ENCODE measurements at places on chromosomes 4 and X.

GRCh38 chr4:142434519-142435224 lies 411.4 kb downstream of the INPP4B start:
- H3K4me1 ChIP-seq = peaks cover 4% of the 10 kb centered on the region
- H3K27ac ChIP-seq = no peak overlapping the region
- no peak for DNase-seq
- H3K4me3 ChIP-seq = no peak overlapping the region
- no peaks in the 10 kb centered on the region for H3K36me3 ChIP-seq
- no peaks in the 10 kb centered on the region for H3K27me3 ChIP-seq

DNA sequence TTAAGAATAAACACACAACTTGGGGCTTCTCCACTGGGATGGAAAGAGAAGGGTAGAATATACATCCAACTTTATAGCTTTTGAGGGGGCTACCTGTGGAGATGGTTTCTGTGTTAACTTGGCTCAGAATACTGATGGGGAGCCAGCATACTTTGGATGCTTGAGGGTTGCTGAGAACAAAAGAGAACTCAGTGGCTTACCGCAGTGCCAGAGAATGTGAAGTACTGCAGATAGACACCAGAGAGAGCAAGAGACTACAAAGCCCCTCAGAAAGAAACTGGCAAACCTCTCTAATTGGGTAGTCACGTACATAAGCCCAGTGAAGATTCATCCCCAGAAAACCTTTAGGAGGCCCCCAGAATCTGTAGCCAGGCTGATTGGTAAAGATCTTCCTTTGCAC lies 214.4 kb downstream of the DCHS2 start:
- no peaks in the 10 kb centered on the region for H3K27me3 ChIP-seq
- no peak overlapping the region for H3K4me3 ChIP-seq
- no peak for DNase-seq
- no peaks in the 10 kb centered on the region for H3K36me3 ChIP-seq
- H3K4me1 ChIP-seq = peaks cover 2% of the 10 kb centered on the region
- H3K27ac ChIP-seq = no peak overlapping the region

DNA sequence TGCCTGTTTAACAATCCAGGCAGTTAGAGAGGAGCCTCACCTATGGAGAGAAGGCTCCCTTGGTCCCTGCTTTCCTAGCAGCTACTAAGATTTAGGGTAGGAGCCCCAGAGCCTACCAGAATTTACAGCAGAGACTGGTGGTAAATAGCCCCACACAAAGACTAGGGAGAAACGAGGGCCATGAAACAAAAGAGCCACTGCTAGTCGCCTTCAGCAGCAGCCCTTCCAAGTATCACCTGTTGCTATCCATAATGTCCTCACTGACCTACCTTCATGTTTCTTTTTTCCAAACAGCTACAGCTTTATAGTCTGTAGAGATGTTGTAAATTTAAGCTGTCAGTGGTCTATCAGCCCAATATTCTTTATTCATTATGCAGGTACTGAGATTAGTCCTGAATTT lies 25.3 kb downstream of the ARHGEF6 start:
- no peak overlapping the region for H3K27ac ChIP-seq
- no peaks in the 10 kb centered on the region for H3K27me3 ChIP-seq
- H3K4me3 ChIP-seq = no peak overlapping the region
- H3K36me3 ChIP-seq = no peaks in the 10 kb centered on the region
- no peak for DNase-seq
- H3K4me1 ChIP-seq = no peaks in the 10 kb centered on the region

- H3K4me1 ChIP-seq = no peaks in the 10 kb centered on the region
- H3K27ac ChIP-seq = no peak overlapping the region
- peaks cover 2% of the 10 kb centered on the region for H3K36me3 ChIP-seq
- H3K4me3 ChIP-seq = no peak overlapping the region
- DNase-seq = no peak
Measured at GRCh38 chrX:134898440-134898839, 92.4 kb upstream of the SMIM10 start.

DNA sequence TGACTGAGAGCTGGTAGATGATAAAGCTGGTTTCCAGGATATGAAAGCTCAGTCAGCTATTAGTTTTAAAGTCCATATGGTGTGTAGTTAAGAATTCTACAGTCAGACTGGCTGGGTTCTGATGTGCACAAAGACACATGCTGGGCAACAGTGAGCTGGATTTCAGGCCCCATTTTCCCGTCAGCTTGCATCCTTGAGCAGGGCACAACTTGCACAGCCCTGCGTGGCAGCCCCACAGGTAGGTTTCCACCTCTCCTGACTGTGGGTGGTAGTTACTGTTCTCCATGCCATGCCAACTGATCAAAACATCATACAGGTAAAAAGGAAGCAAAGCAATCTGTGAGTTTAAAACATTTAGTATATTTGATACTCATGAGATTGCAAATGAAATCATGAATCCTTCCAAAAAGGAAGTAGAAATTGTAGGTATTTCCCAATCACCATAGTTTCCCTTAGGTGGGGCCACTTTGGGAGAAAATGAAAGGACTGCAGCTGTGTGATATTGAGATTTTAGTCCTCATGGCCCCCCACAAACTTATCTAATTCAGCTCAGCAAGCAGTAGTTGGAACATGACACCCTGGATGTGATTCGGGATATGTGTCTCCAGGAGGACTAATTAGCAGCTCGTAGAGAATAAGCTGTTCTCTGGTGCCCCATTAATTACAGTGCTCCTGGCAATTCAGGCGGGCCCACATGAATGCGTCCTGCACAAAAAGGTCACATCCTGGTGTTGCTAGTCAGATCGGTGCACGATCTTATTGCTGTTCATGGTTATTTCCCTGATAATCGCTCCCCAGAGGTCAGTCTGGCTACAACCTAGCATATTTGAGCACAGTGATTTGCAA lies 42.4 kb upstream of the NOCT start:
- H3K36me3 ChIP-seq = no peaks in the 10 kb centered on the region
- DNase-seq = no peak
- no peaks in the 10 kb centered on the region for H3K27me3 ChIP-seq
- peaks cover 24% of the 10 kb centered on the region for H3K4me1 ChIP-seq

GRCh38 chr4:55014876-55015275 lies 110.5 kb downstream of the KDR start:
- no peak overlapping the region for H3K4me3 ChIP-seq
- no peaks in the 10 kb centered on the region for H3K36me3 ChIP-seq
- H3K27ac ChIP-seq = no peak overlapping the region
- H3K4me1 ChIP-seq = peaks cover 8% of the 10 kb centered on the region
- DNase-seq = no peak
- no peaks in the 10 kb centered on the region for H3K27me3 ChIP-seq

GRCh38 chrX:103413705-103414387 lies 37.5 kb downstream of the BEX3 start:
- no peak for DNase-seq
- no peak overlapping the region for H3K4me3 ChIP-seq
- H3K27me3 ChIP-seq = no peaks in the 10 kb centered on the region
- H3K4me1 ChIP-seq = no peaks in the 10 kb centered on the region
- H3K27ac ChIP-seq = no peak overlapping the region

DNA sequence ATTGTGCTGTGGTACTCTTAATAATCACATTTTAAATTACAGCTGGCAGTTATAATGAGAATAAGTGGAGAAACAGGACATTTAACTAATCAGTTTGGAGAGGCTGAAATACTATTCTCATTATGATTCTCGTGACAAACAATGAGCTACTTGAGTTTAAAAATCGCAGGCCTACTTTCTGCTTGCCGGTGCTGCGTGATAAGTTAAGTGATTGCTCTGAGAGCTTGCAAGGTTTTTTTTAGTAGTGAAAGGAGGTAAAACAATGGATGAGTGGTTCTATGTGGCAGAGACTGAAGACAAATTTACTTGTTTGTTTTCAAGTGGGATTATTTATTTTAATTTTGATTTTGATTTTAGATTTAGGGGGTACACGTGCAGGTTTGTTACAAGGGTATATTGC lies 114.0 kb downstream of the RAPGEF2 start:
- no peak overlapping the region for H3K4me3 ChIP-seq
- H3K4me1 ChIP-seq = peaks cover 12% of the 10 kb centered on the region
- H3K36me3 ChIP-seq = peaks cover 1% of the 10 kb centered on the region
- DNase-seq = no peak

GRCh38 chr4:128393101-128393704 lies 105.6 kb upstream of the PGRMC2 start:
- H3K4me3 ChIP-seq = no peak overlapping the region
- no peak for DNase-seq
- H3K27me3 ChIP-seq = no peaks in the 10 kb centered on the region

DNA sequence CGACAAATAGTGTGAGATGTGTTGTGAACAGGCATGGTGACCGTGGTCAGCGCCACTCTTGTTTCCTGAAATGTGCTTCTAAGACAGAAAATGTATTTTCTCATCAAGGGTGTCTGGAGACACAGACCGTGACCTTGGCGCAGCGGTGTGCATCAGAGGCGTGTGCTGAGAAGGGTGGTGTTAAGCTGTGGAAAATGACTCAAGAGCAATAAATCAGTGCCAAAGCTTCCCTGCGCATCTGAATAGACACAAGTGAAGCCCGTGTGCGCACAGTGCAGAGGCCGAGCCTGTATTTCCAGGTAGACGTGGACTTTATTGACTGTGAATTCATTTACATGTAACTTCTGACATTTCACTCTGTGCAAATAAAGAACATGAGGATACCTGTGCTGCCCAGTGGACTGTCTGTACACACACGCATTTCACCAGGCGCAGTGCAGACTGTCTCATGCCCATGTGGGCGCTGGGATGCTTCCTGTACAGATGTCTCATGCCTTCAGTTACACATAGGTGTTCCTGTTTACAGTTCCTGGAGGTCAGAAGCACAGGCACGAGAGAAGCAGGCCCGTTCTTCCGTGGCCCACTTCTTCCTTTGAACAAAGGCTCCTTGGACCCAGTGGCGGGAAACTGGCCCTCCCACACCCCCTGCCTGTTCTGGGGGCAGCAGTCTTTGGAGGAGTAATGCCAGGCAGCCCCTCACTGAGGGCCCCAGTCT lies 31.9 kb downstream of the NSG1 start:
- H3K36me3 ChIP-seq = peaks cover 29% of the 10 kb centered on the region
- H3K4me3 ChIP-seq = no peak overlapping the region
- peaks cover 13% of the 10 kb centered on the region for H3K4me1 ChIP-seq

GRCh38 chr4:82230306-82230705 lies 143.5 kb downstream of the HNRNPD start:
- peaks cover 5% of the 10 kb centered on the region for H3K27me3 ChIP-seq
- H3K4me3 ChIP-seq = no peak overlapping the region
- no peaks in the 10 kb centered on the region for H3K36me3 ChIP-seq

- no peak overlapping the region for H3K27ac ChIP-seq
- no peaks in the 10 kb centered on the region for H3K27me3 ChIP-seq
- DNase-seq = no peak
- H3K4me3 ChIP-seq = no peak overlapping the region
Measured at GRCh38 chrX:136210243-136210642, 41.0 kb downstream of the MAP7D3 start.

GRCh38 chrX:35798042-35798441 lies at the start of gene MAGEB16:
MAGEB16 (plus strand) TSS chrX:35798342; CDS start chrX:35802197, 3,855 bp downstream.
- H3K27me3 ChIP-seq = no peaks in the 10 kb centered on the region
- no peak within 1 kb of the TSS for H3K27ac ChIP-seq
- no peak within 1 kb of the TSS for H3K4me3 ChIP-seq

- peak overlapping the region; percentile 44 for H3K4me3 ChIP-seq
- H3K4me1 ChIP-seq = peaks cover 2% of the 10 kb centered on the region
- H3K36me3 ChIP-seq = no peaks in the 10 kb centered on the region
- no peak overlapping the region for H3K27ac ChIP-seq
- peaks cover 54% of the 10 kb centered on the region for H3K27me3 ChIP-seq
- no peak for DNase-seq
Measured at GRCh38 chrX:72308566-72309296, 3.0 kb upstream of the CITED1 start.

Data from progenitor cell of endocrine pancreas (in vitro differentiated cells).